H1 (cell line): ENCODE measurements at places on chromosomes 12 and 14.

DNA sequence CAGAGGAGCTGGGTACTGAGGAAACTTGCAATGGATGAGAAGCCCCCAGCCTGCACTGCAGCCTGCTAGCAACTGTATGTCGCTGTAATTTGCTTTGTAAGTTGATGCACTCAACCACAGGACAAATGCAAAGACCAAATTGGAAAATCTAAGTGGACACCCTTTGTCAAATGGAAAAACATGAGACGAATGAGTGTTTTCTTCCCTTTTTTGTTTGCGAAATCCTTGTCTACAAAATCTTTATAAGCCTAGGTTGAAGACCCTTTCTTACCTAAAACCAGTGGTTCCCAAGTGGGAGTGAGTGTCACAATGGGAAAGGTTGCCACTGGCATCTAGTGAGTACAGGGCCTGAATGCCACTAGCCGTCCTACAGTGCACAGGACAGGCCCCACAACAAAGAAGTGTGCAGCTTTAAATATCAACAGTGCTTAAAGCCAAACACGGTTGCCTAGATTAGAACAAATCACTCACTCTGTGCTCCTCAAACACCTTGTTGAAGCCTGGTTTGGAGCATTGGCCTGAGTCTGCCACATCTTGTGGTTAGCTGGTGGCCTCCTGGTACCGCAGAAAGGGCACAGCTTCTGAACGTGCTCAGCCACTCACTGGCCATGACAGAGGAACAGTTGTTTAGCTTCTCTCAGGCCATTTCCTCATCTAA is 7.6 kb upstream of the VASH1 start:
- H3K4me1 ChIP-seq, result no peaks in the 10 kb centered on the region
- H3K4me3 ChIP-seq, result no peak overlapping the region
- no peak overlapping the region for H3K27ac ChIP-seq

- no peak overlapping the region for H3K4me3 ChIP-seq
- DNase-seq, result no peak
- H3K27ac ChIP-seq, result no peak overlapping the region
- no peaks in the 10 kb centered on the region for H3K4me1 ChIP-seq
- no peaks in the 10 kb centered on the region for H3K27me3 ChIP-seq
- no peaks in the 10 kb centered on the region for H3K36me3 ChIP-seq
Measured at GRCh38 chr12:86959766-86960458, 703.7 kb upstream of the MGAT4C start.

DNA sequence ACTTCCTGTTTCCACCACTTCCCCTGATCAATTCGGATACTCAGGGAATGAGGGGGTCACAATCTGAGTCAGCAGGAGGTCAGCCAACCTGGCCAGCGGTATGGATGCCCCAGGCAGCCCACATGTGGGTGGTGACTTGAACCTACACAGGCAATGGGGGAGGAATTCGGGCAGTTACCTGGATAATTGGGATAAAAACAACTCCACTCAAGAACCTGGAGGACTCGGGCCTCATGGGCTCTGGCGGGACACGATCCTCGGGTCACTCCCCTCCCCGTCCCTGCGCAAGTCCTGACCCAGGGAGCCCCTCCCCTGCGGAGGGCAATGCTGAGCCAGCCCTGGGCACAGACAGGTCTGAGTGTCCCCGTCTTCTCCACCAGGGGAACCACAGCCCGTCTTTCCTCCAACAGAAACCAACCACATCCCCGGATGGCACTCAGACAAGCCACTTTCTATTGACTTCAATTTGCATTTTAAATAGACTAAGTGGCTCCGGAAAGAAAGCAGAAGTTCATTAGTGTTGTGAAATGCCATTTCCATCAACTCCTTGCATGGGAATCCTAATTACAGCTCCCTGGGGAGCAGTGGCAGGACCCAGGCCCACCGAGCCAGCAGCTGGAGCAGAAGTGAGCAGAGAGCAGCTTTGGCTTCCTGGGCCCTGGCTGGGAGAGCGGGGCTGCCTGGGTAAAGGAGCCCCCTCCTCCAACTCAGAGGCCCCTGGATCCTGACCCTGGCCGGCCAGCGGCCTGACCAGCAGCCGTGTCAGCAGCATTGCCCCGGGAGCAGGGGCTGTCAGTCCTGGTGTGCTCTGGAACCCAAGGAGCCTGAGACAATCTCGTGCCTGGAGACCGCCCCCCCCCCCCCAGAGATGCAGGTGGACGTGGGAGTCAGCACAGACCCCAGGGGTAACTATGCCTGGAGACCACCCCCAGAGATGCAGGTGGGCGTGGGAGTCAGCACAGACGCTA is 374.1 kb downstream of the ADGRD1 start:
- H3K27me3 ChIP-seq, result no peaks in the 10 kb centered on the region
- H3K4me3 ChIP-seq, result no peak overlapping the region

DNA sequence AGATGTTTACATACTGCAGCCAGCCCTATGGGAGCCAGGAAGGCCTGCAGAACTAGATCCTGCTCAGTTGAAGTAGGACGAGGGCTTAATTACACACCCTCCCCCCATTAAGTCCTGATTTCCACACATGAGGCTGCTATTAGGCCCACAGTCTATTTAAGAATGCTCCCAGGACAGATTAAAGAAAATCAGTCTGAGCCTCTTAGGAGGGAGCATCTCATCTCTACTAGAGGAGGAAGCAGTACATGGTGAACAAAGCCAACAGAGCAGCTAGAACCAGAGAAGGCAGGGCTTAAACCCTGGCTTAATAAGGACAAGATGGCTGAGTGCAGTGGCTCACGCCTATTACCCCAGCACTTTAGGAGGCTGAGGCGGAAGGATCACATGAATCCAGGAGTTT is 55.8 kb upstream of the ARHGAP5 start:
- no peaks in the 10 kb centered on the region for H3K27me3 ChIP-seq
- no peak overlapping the region for H3K4me3 ChIP-seq
- H3K4me1 ChIP-seq, result no peaks in the 10 kb centered on the region
- no peaks in the 10 kb centered on the region for H3K36me3 ChIP-seq

DNA sequence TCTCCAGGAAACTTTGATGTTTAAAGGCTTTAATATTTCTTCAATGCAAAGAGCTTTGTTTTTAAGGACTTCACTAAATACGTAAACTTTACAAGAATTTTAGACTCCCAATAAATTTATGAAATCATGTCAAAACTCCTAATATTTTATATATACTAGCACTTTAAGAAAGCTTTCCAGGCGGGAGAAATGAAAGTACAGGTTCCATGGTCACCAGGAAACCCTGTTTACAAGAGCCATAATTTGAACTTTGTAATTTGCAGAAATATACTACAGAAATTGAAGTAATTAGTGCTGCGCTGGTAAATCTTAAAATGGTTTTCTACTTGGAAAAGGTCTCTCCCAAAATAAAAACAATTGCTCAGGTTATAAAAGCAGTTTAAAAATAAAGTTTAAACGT is 8.8 kb downstream of the CCDC92 start:
- no peaks in the 10 kb centered on the region for H3K36me3 ChIP-seq
- peaks cover 84% of the 10 kb centered on the region for H3K27me3 ChIP-seq
- H3K27ac ChIP-seq, result no peak overlapping the region
- no peaks in the 10 kb centered on the region for H3K4me1 ChIP-seq

DNA sequence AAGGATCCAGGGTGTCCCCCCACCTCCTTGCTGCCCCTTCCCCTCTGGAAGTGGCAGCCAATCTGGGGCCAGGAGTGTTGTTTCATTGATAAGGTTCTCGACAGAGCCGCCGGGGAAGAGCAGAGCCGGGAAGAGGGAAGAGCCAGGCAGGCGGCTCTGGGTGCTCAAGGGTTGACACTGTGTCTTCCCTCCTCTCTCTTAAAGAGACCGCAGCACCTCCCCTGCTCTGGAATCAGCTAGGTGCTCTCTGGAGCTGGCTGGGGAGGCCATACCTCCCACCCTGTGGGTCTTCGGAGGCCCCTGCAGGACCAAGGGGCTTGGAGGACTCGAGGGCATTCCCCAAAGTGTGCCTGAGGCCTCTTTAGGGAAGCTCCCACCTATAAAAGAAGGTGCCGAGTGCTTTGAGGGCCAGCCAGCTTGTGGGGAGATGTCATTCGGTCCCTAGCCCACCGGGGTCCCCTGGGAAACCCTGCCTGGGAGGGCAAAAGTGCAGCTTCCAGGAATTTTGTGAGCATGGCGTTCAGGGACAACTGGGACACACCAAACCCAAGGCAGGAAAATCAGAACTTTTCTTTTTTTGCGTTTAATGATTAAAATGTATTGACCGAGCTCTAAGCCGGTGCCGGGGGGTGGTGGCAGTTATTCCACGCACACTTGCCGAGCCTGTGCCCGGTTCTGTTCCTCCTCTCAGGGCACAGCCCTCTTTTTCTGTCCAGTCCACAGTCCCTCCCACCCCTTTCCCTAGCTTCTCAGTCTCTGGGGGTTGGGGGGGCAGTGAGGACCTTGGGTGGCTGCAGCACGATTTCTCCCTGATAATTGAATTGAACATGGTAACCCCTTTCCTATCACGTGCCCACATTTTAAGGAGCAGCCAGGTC is 3.0 kb downstream of the SETD1B start:
- H3K27ac ChIP-seq, result no peak overlapping the region
- no peak for DNase-seq
- H3K27me3 ChIP-seq, result no peaks in the 10 kb centered on the region
- peaks cover 7% of the 10 kb centered on the region for H3K4me1 ChIP-seq
- peak overlapping the region; percentile 87 for H3K4me3 ChIP-seq
- peaks cover 29% of the 10 kb centered on the region for H3K36me3 ChIP-seq

GRCh38 chr12:104292872-104293794 is 10.4 kb upstream of the EID3 start:
- no peak for DNase-seq
- peaks cover 36% of the 10 kb centered on the region; the same call in 1 of the 2 replicates for H3K36me3 ChIP-seq
- peaks cover 1% of the 10 kb centered on the region; the same call in 1 of the 2 replicates for H3K4me1 ChIP-seq
- H3K27me3 ChIP-seq, result no peaks in the 10 kb centered on the region
- H3K27ac ChIP-seq, result no peak overlapping the region
- no peak overlapping the region for H3K4me3 ChIP-seq

- H3K27ac ChIP-seq, result no peak overlapping the region
- H3K4me3 ChIP-seq, result no peak overlapping the region
- peaks cover 5% of the 10 kb centered on the region; the same call in 1 of the 2 replicates for H3K36me3 ChIP-seq
- DNase-seq, result no peak
Measured at GRCh38 chr12:42458575-42458974, 131.0 kb downstream of the PRICKLE1 start.

DNA sequence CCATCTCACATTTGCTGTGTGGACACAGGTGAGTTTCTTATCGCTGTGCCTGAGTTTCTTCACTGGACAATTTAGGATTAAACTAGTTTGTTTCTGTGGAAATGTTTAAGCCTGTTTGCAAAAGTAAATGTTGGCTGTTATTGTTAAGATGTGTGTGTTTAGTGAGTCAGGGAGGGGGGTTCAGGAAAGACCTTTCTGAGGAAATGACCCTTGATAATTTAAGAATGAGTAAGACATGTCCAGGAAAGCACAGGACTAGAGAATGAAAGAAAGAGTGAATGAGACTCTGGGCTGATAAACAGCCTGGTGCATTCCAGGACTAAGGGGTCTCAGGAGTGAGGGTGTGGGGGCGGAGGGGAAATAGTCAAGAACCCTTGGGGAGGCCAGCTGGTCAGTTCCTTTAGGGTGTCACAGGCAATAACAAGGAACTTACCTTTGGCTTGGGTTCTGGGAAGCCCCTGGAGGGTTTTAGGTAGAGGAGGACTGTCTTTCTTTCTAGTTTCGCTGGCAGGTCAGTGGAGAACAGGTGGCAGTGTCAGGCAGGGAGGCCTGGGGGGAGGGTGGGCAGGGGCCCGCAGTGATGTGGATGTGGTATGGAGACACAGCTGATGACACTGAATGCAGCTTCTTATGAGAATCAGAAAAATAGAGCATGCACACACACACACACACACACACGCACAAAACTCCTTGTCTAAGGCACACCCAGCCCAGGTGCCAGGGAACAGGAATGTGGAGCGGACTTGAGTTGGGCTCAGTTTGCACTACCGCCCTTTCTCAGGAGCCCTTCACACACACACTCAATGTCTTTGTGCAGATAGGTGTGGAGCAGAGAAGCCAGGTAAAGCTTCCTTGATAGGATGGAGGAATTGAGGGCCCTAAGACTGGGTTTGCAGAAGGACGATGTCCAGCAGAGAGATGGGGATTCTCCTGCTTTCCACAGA is 1005.5 kb downstream of the VRK1 start:
- no peak overlapping the region for H3K4me3 ChIP-seq
- no peaks in the 10 kb centered on the region for H3K4me1 ChIP-seq
- H3K27me3 ChIP-seq, result no peaks in the 10 kb centered on the region

DNA sequence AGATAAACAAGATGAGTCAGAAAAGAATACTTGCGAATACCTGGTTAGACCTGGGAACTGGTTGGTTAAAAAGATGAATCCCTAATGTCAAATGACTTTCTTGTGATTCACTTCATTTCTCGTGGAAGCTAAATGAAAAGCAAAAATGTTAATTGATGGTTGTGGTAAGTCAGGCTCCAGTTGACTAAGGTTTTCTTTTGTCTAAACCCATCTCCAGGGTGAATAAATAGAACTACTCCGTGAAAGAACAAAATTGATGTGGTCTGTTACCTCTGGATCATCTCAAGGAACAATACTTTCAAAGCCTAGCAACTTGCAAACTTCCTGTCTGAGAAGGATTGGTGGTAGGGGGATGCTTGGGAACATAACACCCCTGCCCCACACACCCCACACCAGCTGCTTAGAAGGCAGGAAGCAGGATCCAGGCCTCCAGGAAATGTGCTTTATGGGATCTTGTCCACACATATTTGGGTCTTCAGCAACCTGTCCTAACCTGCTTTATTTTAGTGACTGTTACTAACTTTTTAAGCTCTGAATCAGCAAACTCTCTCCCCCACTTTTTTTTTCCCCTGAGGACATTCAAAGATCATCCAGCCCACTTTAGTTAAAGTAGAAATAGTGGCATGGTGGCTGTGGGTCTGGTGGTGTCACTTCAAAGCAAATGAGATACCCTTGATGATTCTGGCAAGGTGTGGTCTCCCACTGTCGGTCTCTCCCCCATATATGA is 60.4 kb upstream of the PTHLH start:
- no peak overlapping the region for H3K27ac ChIP-seq
- H3K4me1 ChIP-seq, result no peaks in the 10 kb centered on the region
- H3K4me3 ChIP-seq, result no peak overlapping the region
- DNase-seq, result no peak
- no peaks in the 10 kb centered on the region for H3K36me3 ChIP-seq

DNA sequence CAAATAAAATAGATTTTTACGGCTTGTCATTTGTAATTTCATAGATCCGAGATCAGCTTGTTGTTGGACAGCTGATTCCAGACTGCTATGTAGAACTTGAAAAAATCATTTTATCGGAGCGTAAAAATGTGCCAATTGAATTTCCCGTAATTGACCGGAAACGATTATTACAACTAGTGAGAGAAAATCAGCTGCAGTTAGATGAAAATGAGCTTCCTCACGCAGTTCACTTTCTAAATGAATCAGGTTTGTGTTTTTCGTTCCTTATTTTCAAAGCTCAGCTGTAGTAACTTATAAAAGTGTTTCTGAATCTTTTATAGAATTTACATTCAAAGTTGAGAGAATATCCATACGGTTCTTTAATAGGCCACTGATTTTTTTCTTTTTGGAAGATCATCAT is 89.1 kb downstream of the LRRK2 start:
- no peaks in the 10 kb centered on the region for H3K4me1 ChIP-seq
- H3K36me3 ChIP-seq, result no peaks in the 10 kb centered on the region
